ENCODE measurements at places on chromosomes 3 and 15.

DNA sequence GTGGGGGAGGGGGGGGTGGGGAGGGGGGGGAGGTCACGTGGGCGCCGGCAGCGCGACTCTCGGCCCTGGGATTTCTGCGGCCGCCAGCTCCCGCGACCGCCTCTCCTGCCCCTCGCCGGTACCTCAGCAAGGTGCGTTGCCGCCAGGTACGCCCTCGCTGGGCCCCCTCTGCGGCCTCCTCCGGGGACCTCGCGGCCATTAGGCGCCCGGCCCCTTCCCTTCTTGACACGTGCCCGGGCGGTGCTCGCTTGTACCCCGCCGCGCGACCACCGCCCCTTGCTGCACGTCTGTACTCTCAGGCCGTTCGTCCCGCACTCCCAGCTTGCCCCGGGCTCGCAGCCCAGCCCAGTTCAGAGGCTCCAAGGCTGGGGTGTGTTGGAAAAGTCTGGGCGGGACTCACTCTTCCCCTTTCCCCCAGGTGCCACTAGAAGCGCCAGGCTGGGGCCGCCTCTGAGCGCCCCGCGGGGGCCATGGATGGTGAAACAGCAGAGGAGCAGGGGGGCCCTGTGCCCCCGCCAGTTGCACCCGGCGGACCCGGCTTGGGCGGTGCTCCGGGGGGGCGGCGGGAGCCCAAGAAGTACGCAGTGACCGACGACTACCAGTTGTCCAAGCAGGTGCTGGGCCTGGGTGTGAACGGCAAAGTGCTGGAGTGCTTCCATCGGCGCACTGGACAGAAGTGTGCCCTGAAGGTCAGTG is at the start of gene MAPKAPK3:
MAPKAPK3 (plus strand) TSS at position 56 of the 696 bp plus-strand sequence; CDS start at position 471, 415 bp downstream.
- DNase-seq, result no peak

GRCh38 chr15:99712415-99712814 is 20.8 kb downstream of the LYSMD4 start:
- no peak for DNase-seq

DNA sequence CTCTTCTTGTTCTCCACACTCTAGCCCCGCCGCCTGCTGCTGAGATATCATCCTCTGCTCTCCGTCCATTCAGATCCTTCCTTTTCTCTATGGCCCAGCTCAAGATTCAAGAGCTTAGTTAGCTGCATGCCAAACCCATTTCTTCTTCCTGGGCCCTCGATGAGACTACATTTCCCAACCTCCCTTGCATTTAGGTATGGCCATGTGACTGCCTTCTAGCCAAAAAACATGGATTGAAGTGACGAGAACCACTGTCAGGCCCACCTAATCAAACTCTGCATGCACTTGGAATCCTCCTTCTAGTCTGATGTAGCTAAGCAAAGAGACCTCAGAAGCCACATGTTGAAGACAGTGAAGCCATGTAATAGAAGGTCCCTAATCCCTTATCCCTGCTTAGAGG is 308.2 kb downstream of the VPS13C start:
- DNase-seq, result peak; percentile 61

- no peak for DNase-seq
Measured at GRCh38 chr3:125140818-125141595, 71.5 kb downstream of the SLC12A8 start.

- DNase-seq, result peak; percentile 26
Measured at GRCh38 chr3:144162042-144162441, 190.4 kb downstream of the DIPK2A start.

- DNase-seq, result no peak
Measured at GRCh38 chr3:136893848-136894443, 31.9 kb downstream of the NCK1 start.

GRCh38 chr3:194618858-194619608 is 14.2 kb downstream of the TMEM44 start:
- DNase-seq, result no peak

DNA sequence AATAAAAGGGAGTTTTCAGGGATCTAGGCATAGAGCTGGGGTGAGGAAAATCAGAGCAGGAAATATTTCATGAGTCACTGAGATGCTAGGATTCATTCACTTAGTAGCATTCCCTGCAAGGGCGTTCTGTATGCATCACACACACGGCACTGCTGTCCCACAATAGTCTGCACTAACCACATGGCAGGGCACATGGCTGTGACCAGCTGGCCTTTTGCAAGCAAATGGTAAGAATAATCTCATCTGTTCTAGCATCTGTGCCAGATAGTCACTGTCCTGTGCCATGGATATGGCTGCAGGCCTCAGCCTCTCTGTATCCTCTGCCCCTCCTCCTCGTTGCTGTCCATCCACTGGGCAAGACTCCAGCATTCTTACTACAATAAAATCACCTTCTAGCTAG is 37.8 kb downstream of the BOC start:
- no peak for DNase-seq

Measured in SHP77 (cell line).